ENCODE measurements at places on chromosomes 12 and 14.

DNA sequence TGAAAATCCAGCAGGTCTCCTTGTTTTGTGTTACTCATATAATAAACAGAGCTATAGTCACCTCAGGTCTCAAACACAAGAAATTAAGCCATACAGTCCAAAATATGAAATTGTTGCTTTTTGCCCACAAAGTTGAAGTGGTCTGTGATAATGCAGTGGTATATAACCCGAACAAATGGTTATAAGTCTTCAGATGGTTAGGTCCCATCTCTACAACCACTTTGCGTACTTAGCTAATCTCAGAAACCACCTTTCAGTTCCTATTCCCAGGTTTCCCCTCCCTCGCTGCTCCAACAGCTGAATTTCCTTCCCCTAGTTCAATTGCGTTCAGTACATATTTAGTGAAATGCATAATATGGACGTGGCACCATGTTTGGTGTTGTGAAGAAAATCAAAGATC, 3.3 kb upstream of the KCNA5 start:
- DNase-seq, result no peak

DNA sequence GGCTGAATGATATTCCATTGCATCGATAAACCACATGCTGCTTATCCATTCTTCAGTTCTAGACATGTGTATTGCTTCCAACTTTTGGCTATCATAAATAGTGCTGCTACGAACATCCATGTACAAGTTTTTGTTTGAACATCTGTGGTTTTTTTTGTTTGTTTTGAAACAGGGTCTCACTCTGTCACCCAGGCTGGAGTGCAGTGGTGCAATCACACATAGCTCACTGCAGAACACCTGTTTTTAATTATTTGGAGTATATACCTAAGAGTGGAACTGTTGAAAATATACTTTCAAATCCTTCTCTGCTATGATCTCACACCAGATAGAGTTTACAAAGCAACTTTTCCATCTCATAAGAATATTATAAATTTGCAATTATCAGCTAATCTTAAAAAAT, 124.2 kb downstream of the TTC7B start:
- DNase-seq, result peak; percentile 22

- peak; percentile 89 for DNase-seq
Observed at GRCh38 chr12:105820429-105821125, 318.2 kb downstream of the NUAK1 start.

GRCh38 chr14:75946785-75947184, 35.0 kb downstream of the TGFB3 start:
- no peak for DNase-seq

DNA sequence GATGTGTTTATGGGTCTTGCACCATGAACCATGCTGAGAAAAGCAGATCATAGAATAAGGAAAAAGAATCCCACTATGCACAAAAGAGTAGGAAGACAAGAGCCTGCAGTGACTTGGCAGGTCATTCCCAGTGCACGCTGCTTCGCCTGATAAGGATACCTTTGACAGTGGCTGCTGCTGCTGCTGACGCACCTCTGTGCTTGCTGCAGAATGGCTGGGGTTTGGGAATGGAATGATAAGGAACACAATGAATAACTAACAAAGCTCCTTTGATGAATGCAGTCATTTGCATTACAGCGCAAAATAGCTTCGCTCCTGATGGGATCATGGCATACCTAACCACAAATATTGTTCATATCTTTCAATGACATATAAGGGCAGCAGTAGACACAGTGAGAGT, 278.7 kb downstream of the PDZRN4 start:
- DNase-seq, result no peak

- peak; percentile 91 for DNase-seq
Observed at GRCh38 chr12:22729957-22730443, 105.0 kb downstream of the ETNK1 start.

- peak; percentile 29 for DNase-seq
Observed at GRCh38 chr12:124679533-124680371, 112.3 kb upstream of the NCOR2 start.

- DNase-seq, result no peak
Observed at GRCh38 chr14:32023540-32023939, 53.6 kb upstream of the ARHGAP5 start.

GRCh38 chr12:19222558-19222957, 93.0 kb downstream of the PLEKHA5 start:
- peak; percentile 65 for DNase-seq

GRCh38 chr14:102501751-102502315, 7.7 kb downstream of the ANKRD9 start:
- DNase-seq, result no peak

DNA sequence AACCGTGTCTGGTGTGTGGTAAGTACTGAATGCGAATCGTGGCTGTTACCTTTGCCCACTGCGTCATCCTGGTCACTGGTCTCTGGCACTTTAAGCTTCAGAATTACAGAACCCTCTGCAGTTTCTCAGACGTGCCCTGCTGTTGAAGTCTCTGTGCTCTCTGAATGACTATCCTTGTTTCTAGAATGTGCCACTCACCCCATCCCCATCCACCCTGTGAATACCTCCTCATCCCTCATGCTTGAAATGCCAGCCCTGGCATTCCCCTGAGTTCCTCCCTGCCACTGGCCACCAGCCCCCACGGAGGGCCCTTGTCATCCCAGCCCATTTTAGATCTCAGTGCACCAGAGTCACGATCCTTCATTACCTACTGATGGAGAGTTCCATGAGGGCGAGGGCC, 21.3 kb downstream of the TPCN1 start:
- DNase-seq, result no peak

GRCh38 chr14:99707420-99707819, 23.3 kb downstream of the CYP46A1 start:
- DNase-seq, result no peak

DNA sequence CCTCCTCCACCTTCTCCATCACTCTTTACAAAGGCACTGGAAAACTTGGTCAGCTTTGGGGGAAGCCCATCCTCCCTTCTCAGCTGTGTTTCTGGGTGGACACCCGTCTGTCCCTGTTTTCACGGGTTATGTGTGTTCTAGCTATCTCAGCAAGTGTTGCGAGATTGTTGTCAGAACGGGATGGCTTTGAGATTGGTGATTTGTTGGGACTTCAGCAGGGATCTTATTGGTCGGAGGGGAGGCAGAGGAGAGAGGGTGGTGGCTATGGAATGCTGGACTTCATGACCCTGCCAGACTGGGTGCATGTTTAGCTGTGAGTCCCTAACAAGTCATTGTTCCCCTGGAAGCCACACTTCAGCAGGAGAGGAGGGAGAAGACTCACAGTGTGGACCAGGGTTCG, 2.1 kb downstream of the USP5 start:
- no peak for DNase-seq

DNA sequence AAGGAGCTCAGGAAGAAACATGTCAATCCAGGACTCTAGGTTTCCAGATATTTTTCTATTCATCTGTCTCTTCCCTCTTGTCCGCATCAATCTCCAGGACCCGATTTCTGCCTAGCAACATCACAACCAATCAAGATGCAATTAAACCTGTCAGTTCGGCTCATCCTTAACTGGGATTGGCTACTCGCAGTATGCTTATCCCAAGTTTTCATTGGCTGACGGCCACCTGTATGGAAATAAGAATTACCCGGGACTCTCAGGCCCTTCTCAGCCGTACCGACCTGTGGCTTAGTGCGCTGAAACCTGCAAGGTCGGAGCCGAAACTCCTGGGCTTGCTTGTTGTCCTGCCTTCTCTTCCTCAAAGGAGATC, 20.4 kb upstream of the ATP5MC2 start:
- DNase-seq, result peak; percentile 75

GRCh38 chr12:53208435-53208834, 1.4 kb upstream of the ITGB7 start:
- DNase-seq, result no peak

GRCh38 chr14:50892255-50892654, 20.4 kb downstream of the ABHD12B start:
- DNase-seq, result no peak

DNA sequence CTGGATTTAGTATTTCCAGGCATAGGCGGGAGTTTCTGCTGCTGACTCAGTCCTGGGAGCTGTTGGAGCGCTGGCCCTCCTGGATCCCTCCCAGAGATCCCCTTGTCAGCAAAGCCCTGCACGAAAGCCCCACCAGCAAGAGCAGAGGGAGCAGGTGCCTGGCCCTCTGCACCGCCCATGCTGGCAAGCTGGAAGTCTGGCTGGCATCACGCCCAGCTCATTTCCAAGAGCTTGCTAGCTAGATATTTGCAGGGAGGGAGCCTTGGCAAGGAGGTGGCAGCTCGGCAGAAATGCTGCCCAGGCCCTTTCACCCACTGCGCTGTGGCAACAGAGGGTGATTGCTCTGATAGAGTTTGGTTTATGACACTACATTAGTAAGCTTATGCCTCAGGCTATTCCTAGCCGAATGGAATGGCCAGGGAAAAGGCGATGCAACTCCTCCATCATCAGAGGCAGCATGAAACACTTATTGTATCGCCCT, 193.9 kb downstream of the EMP1 start:
- DNase-seq, result peak; percentile 14

- DNase-seq, result no peak
Observed at GRCh38 chr14:103613517-103613916, 15.5 kb upstream of the KLC1 start.

- no peak for DNase-seq
Observed at GRCh38 chr14:90600619-90601018, 203.8 kb downstream of the CALM1 start.

DNA sequence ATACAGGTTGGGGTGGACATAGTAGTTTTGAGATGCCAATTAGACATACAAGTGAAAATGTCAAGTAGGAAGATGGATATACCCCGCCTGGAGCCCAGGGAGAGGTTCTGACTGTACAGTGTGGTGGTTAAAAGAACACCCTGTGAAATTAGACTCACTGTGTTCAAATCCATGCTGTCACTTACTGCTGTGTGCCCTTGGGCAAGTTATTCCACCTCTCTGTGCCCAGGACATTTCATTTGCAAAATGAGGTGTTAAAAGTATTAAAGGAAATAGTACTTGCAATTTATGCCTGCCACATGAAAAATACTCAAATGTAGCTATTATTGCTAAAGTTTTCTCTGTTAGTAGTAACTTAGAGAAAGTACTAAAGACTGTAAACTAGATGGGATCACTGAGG, 18.5 kb downstream of the GALNT4 start:
- DNase-seq, result no peak

DNA sequence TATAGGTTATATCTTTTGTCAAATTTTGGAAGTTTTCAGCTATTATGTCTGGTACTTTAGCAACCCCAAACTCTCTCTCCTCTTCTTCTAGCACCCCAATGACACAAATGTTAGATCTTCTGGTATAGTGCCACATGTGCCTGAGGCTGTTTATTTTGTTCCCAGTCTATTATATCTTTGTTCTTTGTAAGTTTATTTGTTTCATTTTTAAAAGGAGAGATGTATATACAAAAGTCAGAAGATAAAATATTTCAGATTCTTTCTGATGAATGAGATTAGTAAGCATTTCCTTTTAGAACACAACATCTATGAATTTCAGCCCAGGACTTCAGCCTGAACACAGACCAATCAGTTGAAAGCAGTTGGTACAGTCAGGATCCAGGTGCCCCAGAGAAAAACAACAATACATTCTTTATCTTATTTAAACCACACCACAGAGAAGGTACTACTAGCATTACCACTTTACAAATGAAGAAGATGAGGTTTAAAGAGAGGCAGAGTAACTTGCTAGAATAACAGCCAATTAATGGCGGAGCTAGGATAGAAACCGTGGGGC, 114.1 kb upstream of the BTG1 start:
- no peak for DNase-seq

DNA sequence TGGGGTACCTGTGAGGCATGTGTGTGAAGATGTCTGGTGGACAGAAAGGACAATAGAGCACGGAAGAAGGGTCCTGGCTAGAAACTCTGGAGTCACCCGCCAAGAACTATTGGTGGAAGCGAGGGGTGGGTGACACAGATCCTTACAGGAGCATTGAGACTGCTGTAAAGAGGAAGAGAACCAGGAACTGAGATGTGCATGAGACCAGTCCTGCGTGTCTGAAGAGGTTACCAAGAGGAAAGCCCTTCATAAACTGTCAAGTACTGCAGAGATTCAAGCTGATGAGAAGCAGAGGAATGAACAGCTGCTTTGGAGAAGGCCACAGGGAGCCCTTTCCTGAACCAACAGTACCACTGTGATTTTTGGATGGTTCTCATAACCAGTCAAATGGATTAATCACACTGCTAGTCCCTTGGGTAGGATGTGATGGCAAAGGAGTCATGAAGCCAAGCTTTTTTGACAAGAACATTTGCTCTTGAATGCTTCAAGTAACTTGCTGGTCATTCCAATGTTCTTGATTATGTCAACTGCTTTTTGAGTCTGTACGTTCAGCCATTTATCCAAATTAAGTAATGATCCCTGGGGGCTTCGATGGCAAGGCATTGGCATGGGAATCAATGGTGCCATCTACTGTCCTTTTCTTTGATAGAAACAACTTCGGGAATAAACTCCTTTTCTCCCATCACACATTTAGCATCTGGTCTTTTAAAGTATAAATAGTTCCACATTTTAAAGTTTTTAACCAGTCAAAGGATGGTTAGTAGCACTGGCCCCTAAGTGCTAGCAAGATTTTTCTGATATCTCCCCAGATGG, 42.9 kb downstream of the GPR135 start:
- DNase-seq, result peak; percentile 28

- no peak for DNase-seq
Observed at GRCh38 chr12:64781280-64782190, 22.3 kb upstream of the GNS start.

DNA sequence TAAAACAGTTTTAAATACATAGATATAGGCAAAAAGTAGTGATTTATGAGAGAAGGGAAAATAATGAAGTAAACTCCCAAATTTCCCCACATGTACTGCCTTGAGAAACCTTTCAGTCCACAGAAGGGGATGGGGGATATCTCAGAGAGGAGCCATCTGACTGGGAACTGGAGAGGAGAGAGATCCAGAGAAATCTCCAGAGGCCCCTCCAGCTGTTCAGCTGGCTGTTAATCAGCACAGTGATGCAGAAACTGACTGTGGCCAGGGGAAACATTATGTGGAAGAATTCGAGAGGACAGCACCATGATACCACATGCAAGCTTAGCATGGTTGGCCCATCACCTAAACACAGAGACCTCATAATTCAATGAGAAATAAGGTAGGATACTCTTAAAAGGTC, 1165.9 kb upstream of the TMEM132C start:
- DNase-seq, result no peak

- DNase-seq, result peak; percentile 86
Observed at GRCh38 chr12:26523708-26524150, 309.3 kb downstream of the ITPR2 start.

DNA sequence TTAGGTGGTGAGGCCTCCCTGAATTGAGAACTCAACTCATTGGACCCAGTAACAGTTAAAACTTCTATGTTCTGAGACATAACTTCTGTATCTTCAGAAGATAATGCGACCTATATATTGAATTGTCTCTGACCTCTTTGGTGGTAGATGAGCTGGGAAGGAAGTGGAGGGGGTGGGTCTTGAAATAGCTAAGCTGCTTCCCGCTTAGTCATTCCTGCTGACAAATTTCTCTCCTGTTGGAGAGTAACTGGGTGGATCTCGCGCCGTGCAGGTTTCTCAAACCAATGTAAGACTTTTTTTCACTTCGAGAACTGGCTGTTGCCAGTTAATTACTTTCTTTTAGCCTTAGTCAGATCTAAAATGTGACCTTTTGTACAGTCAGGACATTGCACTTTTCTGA, 100.8 kb downstream of the PPHLN1 start:
- peak; percentile 75 for DNase-seq

Measured in fibroblast of skin of right biceps (primary cell).